Bone marrow (tissue), 2 donors: ENCODE measurements at places on chromosomes 6 and 20.
A peak's percentile ranks its signal among the peaks of the same experiment; 100 is the strongest.

- peak; percentile 45 for DNase-seq
Measured at GRCh38 chr20:4012589-4012988, 2.8 kb downstream of the RNF24 start.

- DNase-seq, result no peak
Measured at GRCh38 chr6:37172912-37173492, 3.0 kb downstream of the PIM1 start.

GRCh38 chr6:165876588-165876987, 213.5 kb upstream of the PDE10A start:
- DNase-seq, result no peak

- DNase-seq, result no peak
Measured at GRCh38 chr6:45495429-45496084, 117.8 kb upstream of the SUPT3H start.

DNA sequence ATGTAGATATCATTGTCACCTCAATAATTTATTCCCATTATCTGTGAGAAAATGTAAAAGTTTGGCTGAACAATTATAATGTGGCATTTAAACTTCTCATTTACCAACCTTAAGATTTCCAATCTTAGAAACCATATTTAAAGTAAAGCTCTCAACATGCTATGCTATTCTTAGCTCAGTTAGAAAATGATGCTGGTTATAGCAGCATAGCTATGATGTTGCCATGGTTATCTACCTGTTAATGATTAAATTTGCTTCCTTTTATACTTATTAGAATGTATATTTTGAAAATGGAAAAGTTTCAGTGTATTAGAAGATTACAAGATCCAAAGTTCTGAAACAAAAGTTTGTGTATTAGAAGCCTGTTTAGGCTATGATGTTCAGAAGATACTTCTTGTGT, 110.1 kb downstream of the GPR63 start:
- no peak for DNase-seq

GRCh38 chr6:12363651-12364381, 73.7 kb downstream of the EDN1 start:
- peak; percentile 11 for DNase-seq

GRCh38 chr20:35657271-35657670, 7.4 kb downstream of the CPNE1 start:
- DNase-seq, result no peak

GRCh38 chr20:47970282-47970903, 185.1 kb upstream of the SULF2 start:
- DNase-seq, result no peak

GRCh38 chr20:60071965-60072364, 113.7 kb downstream of the CDH26 start:
- DNase-seq, result no peak

- DNase-seq, result peak; percentile 21
Measured at GRCh38 chr6:141562186-141562811, 570.4 kb upstream of the GJE1 start.

DNA sequence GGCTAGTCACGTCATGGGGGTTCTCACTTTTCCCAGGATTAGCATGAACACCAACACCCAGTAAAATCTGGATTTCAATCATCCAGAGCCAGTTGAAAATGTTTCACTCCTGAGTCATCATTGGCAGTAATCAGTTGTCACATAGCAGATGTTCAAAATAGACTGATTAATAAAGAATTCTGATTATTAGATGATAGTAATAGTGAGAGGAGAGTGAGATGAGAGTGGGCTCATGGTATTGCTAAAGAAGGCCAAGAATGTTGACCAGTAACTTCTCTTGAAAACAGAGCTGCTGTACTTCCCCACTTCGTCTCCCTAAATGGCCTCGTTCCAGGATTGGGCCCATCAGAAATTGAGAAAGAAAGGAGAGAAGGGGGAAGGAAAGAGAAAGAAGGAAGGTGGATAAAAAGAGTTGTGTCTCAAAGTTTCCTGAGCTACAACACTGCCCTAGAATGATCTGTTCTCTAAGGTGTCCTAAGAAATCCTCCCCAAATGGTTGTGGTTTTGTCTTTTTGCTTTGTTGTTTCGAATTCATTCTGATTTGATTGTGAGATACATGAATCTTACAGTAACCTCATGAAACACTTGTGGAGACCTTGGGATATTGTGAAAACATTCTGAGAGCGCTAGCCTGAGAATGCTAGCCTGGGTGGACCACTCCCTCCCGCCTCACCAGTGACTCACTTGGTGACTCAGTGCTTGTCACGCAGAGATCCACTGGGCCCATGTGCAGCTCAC, 502.2 kb upstream of the JARID2 start:
- DNase-seq, result peak; percentile 9

DNA sequence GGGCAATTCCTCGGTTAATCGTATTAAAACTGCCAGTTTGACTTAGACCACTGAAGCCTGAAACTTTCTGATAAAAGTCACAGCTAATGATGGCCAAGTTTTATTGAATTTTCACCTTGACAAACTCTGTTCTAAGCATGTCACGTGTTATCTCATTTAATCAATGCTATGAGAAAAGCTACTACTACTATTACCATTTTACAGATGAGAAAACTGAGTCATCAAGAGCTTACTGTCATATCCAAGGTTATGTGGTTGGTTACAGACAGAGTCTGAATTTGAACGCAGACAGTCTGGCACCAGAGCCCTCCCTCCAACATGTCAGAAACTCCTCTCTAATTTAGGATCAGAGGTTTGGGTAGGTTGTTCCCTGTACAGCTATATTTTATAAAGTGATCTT, 4.3 kb downstream of the FAXC start:
- DNase-seq, result no peak

GRCh38 chr6:122806291-122806690, 17.2 kb downstream of the SMPDL3A start:
- DNase-seq, result no peak

DNA sequence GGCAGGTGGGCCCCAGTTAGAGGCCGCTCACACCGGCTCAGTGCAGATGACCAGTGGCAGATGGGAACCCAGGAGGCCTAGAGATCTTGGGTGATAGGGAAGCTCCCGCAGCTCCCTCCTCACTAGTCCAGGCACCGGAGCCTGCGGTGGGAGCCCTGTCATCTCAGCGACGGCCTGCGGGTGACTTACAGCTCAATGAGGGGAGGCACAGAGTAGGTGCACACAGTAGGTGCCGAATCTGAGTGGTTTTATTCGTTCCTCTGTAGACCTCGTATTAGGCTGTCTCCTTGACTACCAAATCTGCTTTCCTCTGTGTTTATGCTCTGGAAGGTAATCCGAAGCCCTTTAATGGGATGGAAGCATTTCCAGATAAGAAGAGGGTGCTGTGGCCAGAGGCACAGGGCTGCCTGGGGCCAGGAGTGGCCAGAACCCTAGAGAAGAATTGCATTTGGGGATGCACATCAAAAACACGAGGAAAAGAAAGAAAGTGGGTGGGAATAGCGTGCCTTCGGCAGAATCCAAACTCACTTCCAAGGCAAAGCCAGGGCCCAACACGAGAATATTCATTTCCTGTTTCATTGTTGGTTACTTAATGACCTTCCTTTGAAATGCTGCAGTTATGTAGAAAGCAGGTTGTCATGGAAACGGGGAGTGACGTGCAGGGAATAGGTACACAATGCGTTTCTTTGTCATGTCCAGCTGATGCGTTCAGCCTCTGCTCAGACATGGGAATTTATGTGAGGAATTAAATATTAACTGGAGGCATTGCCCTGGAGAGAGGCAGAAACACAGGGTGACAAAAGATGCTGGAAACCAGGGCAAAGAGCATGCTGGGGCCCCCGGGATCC, 24.7 kb downstream of the MYT1 start:
- DNase-seq, result no peak

DNA sequence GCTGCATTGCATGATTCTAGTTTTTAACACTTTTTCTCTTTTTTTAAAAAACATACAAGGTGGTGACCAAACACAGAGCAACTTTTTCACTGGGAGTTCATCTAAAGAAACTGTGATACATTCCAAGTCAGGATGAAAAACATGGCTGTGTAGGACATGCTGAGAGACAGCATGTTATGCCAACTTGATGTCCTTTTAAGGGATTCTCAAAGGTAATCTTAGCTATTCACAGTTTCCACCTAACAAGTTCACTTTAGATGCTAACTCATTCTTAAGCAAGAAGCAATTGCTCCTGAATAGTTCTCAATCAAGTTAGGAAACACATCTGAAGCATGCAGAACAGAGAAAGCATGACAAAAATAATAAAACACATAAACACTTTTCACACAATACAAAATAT, 3.3 kb downstream of the ASCC3 start:
- DNase-seq, result no peak

DNA sequence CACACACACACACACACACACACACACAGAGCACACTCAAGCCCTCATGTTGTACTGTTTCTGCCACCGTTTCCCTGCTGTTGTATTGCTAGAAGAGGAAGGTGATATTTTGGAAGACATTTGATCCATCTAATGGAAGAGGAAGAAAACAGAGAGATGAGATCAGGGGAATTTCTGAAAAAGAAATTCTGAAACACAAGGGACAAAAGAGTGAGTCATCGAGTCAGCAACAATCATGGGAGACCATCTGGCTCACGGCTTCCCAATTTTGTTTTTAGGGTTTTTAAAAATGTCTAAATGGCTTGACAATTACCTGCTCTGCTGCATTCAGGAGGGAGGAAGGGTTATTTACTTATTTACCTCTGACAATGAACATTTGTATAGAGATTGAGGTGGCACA, 22.0 kb downstream of the SOX4 start:
- DNase-seq, result peak; percentile 60
